HFFc6 (cell line): ENCODE measurements at places on chromosomes 6 and 20. TPM values are rescaled to one million over a fixed set of nuclear protein-coding genes. Genes with fewer than 3 reads are reported as not detected.
A peak's percentile ranks its signal among the peaks of the same experiment; 100 is the strongest.

DNA sequence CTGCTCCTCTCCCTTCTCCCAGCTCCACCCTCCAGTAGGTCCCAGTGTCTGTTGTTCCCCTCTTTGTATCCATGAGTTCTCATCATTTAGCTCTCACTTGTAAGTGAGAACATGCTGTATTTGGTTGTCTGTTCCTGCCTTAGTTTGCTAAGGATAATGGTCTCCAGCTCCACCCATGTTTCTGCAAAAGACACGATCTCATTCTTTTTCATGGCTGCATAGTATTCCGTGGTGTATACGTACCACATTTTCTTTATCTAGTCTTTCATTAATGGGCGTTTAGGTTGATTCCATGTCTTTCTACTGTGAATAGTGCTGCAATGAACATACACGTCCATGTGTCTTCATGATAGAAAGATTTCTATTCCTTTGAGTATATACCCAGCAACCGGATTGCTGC, 136.6 kb downstream of the MYLK4 start:
- H3K27ac ChIP-seq = no peak overlapping the region
- no peak for DNase-seq

FNDC1 gene
- not detected in 3 replicates for total RNA-seq

GRCh38 chr20:44598423-44599305, 16.3 kb downstream of the PKIG start:
- H3K27me3 ChIP-seq = no peaks in the 10 kb centered on the region; the same call in 1 of the 2 replicates
- H3K27ac ChIP-seq = no peak overlapping the region
- H3K4me3 ChIP-seq = no peak overlapping the region
- DNase-seq = no peak
- H3K4me1 ChIP-seq = peaks cover 64% of the 10 kb centered on the region

DNA sequence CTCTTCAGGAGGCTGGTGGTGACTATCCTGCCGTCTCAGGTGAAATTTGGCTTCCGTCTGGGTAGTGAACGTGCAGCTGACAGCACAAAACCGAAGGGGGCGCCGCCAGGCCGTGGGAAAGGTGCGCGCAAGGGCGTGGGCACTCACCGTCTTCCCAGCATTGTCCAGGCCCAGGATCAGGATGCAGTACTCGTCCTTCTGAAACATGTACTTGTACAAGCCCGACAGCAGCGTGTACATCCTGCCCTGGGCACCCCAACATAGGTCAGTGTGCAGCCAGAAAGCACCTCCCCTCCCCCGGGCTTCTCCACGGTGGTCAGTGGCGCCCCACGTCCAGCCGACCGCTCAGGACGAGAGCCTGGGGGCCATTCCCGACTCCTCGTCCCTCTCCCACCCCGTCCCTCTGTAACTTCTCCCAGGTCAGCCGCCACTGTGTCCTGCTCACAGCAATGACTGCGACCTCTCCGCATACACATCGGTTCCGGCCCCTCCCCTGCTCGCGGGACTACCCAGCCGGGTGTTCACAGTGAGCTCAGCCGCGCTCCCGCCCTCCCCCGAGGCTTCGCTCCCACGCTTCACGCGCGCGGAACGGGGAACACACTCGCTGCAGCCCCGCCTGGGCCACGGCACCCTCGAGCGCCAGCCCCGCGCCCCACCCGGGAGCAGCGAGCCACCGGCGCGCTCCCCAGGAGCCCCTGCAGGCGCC, 771 bp downstream of the ARFRP1 start:
- H3K36me3 ChIP-seq = peaks cover 37% of the 10 kb centered on the region
- H3K27me3 ChIP-seq = peaks cover 2% of the 10 kb centered on the region; the same call in 1 of the 2 replicates
- peaks cover 33% of the 10 kb centered on the region for H3K4me1 ChIP-seq
- peak overlapping the region; percentile 94 for H3K4me3 ChIP-seq

- no peak for DNase-seq
- peaks cover 49% of the 10 kb centered on the region for H3K36me3 ChIP-seq
- no peak overlapping the region for H3K27ac ChIP-seq
- no peak overlapping the region for H3K4me3 ChIP-seq
Observed at GRCh38 chr6:170346649-170347048, 40.1 kb downstream of the FAM120B start.

GRCh38 chr6:151475653-151476523, 17.9 kb upstream of the CCDC170 start:
- H3K36me3 ChIP-seq = no peaks in the 10 kb centered on the region
- H3K27ac ChIP-seq = no peak overlapping the region
- peak; percentile 33 for DNase-seq
- no peaks in the 10 kb centered on the region; the same call in 1 of the 2 replicates for H3K27me3 ChIP-seq
- H3K4me1 ChIP-seq = peaks cover 7% of the 10 kb centered on the region

- H3K4me3 ChIP-seq = no peak overlapping the region
- no peaks in the 10 kb centered on the region for H3K36me3 ChIP-seq
- peaks cover 2% of the 10 kb centered on the region for H3K27me3 ChIP-seq
- DNase-seq = no peak
Observed at GRCh38 chr20:10876558-10876957, 202.8 kb upstream of the JAG1 start.

PRKN gene
- total RNA-seq = not detected in 3 replicates

DNA sequence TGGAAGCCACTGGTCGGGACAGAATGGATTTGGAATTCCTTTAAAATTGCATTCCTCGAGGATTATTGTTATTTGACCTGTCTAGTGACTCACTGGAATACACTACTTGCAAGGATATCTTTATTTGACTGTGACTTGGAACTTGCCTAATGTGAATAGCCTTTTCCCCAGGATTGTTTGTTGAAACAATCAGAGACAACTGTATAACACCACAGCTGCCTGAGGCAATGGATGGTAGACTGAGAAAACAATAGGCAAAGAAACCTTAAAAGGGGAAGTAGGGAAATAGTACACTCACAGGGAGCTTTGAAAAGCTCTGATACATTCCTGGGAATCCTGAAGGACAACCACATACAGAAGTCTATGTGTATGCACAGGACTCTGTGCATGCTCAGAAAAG, 465.3 kb downstream of the BMP2 start:
- H3K4me1 ChIP-seq = no peaks in the 10 kb centered on the region
- H3K27me3 ChIP-seq = no peaks in the 10 kb centered on the region; the same call in 1 of the 2 replicates
- no peaks in the 10 kb centered on the region for H3K36me3 ChIP-seq
- no peak for DNase-seq
- H3K27ac ChIP-seq = no peak overlapping the region

DNA sequence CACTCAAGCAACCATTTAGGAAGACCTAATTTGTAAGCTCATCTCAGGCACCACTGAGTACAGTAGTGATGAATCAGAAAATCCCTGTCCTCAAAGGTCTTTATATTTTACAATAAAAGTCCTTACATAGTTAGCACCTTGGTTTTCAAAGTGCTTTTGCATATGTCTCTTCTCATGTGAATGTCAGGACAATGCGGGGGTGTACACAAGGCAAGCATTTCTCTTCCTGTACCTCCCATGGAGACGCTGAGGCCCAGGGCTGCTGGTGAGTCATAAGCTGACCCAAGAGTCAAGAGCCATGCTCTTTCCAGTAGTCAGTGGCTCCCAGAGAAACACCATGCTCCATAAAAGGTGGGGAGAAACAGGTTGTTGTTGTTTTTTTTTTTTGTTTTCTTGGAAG, 174.0 kb downstream of the GJA10 start:
- H3K36me3 ChIP-seq = no peaks in the 10 kb centered on the region
- no peak for DNase-seq
- H3K27me3 ChIP-seq = no peaks in the 10 kb centered on the region
- H3K27ac ChIP-seq = no peak overlapping the region
- H3K4me1 ChIP-seq = no peaks in the 10 kb centered on the region
- H3K4me3 ChIP-seq = no peak overlapping the region

ASIP gene
- not detected in 3 replicates for total RNA-seq

TCP11 gene
- total RNA-seq = 0.35 to 0.60 TPM (median 0.36 TPM) in 3 replicates

SMLR1 gene
- not detected in 3 replicates for total RNA-seq

DNA sequence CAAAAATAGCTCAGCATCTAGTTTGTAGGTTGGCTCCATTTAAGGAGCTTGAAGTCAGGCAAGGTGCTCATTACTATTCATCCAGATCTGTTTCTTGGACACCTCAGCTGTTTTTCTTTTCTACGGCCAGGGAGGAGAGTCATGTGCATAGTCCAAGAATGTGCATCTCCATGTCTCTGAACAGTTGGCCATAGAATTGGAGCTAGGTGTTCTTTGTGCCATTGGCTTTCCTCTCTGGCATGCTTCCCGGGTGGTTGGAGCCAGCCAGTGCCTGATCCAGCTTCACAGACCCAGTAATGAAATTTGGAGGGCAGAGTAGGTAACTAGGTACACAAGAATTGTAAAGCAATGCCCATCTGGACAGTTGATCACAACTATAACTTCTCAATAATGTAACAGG, 21.6 kb downstream of the EYA4 start:
- no peak overlapping the region for H3K27ac ChIP-seq
- H3K27me3 ChIP-seq = no peaks in the 10 kb centered on the region
- no peaks in the 10 kb centered on the region for H3K36me3 ChIP-seq
- no peak for DNase-seq
- H3K4me3 ChIP-seq = no peak overlapping the region

DNA sequence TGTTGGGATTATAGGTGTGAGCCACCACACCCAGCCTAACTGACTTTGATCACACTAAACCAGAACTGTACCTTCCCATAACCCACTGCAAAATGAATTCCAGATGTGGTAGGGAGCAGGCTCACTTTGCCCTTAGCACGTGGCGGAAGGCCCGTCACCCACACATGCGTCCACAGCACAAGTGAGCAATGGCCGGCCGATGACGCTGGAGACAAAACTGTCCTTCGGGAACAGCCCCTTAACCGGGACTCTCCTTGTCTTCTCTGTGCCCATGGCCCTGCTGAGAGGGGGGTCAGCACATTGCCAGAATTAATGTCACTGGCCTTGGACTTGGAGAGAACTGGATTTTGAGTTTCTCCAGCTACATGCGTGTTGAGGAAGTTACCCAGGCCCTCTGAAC, 107.2 kb downstream of the TOX2 start:
- H3K36me3 ChIP-seq = 0 out of 2 replicates have a peak, but pooled peaks cover 4% of the 10 kb centered on the region
- H3K4me1 ChIP-seq = peaks cover 42% of the 10 kb centered on the region

- H3K4me1 ChIP-seq = peaks cover 29% of the 10 kb centered on the region
- H3K27me3 ChIP-seq = no peaks in the 10 kb centered on the region; the same call in 1 of the 2 replicates
- no peaks in the 10 kb centered on the region for H3K36me3 ChIP-seq
- H3K27ac ChIP-seq = 0 out of 2 replicates have a peak overlapping the region, but pooled peaks have one; percentile 4
- H3K4me3 ChIP-seq = no peak overlapping the region
Observed at GRCh38 chr6:38572186-38572813, 67.4 kb downstream of the BTBD9 start.

TFAP2A gene
- 64.1 to 82.1 TPM (median 77.9 TPM) in 3 replicates for total RNA-seq

DNA sequence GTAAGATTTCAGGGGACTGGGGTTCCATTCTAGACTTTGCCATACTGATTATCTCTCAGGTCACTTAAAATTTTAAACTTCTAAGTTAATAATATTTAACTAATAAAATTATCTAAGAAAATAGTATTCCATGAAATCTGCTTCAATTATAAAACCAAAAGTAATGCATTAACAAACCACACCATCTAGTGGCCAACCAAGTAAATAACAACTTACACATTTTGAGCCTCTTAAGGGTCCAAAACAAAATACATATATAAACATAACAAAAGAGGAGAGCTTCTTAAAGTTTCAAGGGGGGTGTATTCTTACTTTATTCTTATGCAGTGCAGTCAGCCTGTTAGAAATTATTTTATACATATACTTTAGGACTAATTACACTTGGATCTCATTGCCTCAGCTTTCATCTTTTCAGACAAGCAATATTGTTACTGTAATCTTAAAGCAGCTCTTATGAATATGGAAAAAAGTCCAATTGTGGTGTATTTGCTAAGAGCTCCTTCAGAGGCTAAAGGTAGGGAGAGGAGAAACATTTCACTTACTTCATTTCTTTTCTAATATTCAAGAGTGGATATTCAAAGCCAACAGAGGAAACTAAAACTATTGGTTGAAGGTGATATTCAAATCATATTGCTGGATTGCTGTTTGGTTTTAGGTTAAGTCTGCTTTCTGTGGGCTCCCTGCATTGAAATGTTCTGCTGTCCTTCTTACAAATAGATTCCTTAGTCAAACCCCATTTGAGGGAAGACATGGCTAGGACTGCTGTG, 199.7 kb upstream of the SIM1 start:
- DNase-seq = peak; percentile 26
- H3K4me1 ChIP-seq = peaks cover 30% of the 10 kb centered on the region
- no peak overlapping the region for H3K4me3 ChIP-seq
- no peaks in the 10 kb centered on the region for H3K27me3 ChIP-seq
- H3K36me3 ChIP-seq = peaks cover 4% of the 10 kb centered on the region; the same call in 1 of the 2 replicates

DNA sequence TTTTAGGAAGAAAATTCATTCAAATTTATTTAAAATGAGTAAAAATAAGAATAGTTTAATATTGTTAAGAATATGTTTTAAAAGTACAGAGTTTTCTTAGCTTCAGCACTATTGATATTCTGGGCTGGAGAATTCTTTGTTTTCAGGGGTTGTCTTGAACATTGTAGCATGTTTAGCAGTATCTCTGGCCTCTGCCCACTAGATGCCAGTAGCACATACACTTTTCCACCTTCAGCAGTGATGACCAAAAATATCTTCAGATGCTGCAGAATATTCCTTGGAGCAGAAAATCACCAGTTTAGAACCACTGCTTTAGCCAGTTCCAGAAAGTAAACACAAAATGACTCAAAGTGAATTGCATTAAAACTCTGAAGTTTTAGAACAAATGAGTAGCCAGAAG, 19.4 kb upstream of the SDHAF4 start:
- H3K27ac ChIP-seq = no peak overlapping the region
- no peaks in the 10 kb centered on the region; the same call in 1 of the 2 replicates for H3K4me1 ChIP-seq
- no peaks in the 10 kb centered on the region for H3K36me3 ChIP-seq
- peak; percentile 47 for DNase-seq
- H3K27me3 ChIP-seq = peaks cover 3% of the 10 kb centered on the region

DNA sequence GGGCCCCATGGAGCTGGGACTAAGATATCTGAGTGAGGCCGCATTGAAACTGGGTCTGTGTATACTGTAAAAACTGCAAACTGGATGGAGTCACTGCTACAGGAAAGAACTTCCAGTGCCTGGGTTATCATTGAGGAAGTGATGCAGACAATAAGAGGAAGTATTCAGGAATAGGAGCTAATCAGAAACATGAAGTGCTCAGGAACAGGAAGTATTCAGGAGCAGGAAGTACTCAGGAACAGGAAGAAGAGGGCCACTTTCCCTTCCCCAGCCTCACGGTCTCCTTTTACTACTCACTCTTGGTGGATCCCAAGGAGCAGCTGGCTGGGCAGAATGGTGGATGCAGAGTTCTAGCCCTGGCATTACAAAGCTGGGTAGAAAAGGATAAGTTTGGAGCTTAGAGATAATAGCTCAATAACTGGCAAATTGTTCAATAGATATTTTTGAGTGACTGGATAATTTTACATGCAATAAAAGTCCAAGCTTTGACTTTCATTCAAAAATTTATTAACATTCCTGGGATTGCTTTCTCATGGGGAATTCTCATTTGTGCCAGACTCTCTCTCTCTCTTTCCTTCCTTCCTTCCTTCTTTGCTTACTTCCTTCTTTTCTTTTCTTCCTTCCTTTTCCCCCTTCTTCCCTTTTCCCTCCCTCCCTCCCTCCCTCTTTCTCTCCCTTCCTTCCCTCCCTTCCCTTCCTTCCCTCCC, 82.2 kb upstream of the PAX1 start:
- no peak for DNase-seq
- no peaks in the 10 kb centered on the region for H3K4me1 ChIP-seq
- H3K27me3 ChIP-seq = no peaks in the 10 kb centered on the region; the same call in 1 of the 2 replicates
- no peak overlapping the region for H3K4me3 ChIP-seq
